DMS153 (cell line): ENCODE measurements at places on chromosomes 6 and 20.

DNA sequence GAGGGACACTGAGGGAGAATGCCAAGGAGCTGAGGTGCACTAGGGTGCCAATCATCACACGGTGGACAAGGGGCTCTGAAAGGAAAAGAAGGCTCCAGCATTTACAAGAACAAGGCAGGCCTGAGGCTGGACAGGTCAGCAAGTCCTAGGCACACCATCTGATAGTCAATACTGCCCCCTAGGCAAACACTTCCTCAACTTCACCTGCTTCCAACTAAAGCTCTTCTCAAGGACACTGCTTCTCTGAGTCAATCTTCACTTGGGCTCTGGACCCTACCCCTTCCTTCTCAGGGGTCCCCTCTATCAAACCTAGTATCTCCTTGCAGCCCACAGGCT is 37.7 kb upstream of the SLC4A11 start:
- peak; percentile 16 for DNase-seq

GRCh38 chr6:153873541-153873940 is 165.5 kb upstream of the OPRM1 start:
- DNase-seq = no peak

DNA sequence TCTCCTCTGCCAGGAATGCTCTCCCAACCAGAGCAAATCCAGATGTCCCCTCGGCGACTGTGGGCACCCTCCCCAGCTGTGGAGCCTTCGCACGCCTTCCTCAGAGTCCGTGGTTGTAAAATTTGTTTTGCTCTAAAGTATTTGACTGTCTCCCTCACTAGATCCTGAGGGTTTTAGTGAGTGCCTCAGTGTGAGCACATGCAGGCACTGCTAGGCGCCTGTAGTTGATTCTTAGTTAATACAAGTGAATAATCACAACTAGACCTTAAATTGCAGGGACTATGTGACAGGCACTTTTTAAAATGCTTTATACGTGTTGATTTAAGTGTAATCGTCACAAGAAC is 680 bp upstream of the MTCH1 start:
- DNase-seq = no peak

GRCh38 chr6:28567506-28567905 is 41.8 kb downstream of the GPX5 start:
- no peak for DNase-seq

- DNase-seq = no peak
Observed at GRCh38 chr20:8689337-8689736, 379.6 kb upstream of the PLCB4 start.
